ENCODE measurements at places on chromosomes 3 and 15.

DNA sequence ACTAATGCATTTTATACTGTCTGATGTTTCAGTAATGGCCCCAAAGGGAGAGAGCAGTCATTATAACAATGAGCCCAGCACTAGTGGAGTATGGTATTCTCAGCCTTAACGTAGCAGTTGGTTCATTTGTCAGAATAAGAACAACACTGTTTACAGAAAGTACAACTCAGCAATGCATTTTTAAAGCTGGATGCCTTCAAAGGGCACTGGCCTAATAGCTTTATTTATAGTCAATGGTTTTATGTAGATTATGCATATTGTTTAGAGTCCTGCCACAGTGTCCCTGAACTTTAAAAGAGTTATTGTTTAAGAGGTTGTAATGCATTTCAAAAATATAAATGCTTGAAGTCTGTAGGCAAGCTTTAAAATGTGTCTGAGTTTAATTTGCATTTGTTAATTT, 211.1 kb downstream of the MCTP2 start:
- no peak for DNase-seq

- no peak for DNase-seq
These were observed 106.3 kb upstream of the BFSP2 start for GRCh38 chr3:133293397-133294110.

- no peak for DNase-seq
These were observed 31.4 kb upstream of the MRPS22 start for GRCh38 chr3:139312416-139312815.

GRCh38 chr3:187939891-187940290, 194.6 kb upstream of the BCL6 start:
- no peak for DNase-seq

GRCh38 chr3:62950210-62950609, 75.0 kb upstream of the CADPS start:
- DNase-seq: no peak

GRCh38 chr3:197003461-197004385, 25.9 kb downstream of the MELTF start:
- DNase-seq: no peak

GRCh38 chr15:39354189-39354588, 226.7 kb upstream of the THBS1 start:
- no peak for DNase-seq

Measured in iPS DF 19.7 (cell line).